Spinal cord (tissue), 10 donors: ENCODE measurements at places on chromosomes 12 and 14. TPM values are rescaled to one million over a fixed set of nuclear protein-coding genes. Genes with fewer than 3 reads are reported as not detected.

KRT77 gene
- total RNA-seq, result 0.06 TPM

DNA sequence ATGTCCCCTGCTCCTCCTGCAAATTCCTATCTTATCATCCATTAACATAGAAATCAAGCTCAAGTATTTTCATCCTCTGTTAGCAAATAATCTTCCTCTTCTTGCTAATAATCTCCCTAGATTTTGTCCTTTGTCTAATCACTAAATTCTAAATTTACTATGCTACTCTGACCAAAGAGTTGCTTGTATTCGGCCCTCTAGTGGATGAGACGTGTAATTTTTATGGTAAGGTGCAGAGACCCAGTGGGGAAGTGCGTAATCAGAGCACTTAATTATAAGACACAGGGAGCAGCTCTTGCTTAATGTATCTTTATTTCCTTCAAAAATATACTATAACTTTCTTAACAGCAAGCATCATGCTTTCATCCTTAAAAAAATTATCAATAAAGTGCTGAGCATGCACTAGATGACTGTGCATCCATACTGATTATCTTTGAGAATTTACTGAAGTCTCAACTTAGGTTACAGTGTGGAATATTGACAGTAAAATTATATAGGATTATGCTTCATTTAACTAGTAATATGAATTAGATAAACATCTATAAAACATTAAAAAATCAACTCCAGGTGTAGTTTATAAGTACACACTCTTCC lies 212.6 kb downstream of the SLC16A7 start:
- peak; percentile 67 for DNase-seq

DNA sequence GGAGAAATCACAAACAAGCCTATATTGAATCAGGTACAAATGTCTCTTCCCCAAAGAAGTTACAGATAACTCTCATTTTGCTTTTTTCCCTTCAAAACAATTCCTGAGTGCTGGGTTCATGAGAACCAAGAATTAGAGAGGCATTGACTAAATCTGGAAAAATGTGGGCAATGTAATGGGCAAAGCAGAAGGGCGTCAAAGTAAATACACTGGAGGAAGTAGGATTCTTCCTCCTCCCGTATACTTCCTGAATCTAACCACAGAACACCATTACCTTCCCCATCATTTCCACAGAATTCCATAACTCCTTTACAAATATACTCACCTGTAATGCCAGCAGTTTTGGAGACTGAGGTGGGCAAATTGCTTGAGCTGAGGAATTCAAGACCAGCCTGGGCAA lies 3.0 kb upstream of the RBMS2 start:
- no peak for DNase-seq

- DNase-seq, result no peak
Observed at GRCh38 chr14:37598747-37599506, 3.5 kb downstream of the TTC6 start.

DNA sequence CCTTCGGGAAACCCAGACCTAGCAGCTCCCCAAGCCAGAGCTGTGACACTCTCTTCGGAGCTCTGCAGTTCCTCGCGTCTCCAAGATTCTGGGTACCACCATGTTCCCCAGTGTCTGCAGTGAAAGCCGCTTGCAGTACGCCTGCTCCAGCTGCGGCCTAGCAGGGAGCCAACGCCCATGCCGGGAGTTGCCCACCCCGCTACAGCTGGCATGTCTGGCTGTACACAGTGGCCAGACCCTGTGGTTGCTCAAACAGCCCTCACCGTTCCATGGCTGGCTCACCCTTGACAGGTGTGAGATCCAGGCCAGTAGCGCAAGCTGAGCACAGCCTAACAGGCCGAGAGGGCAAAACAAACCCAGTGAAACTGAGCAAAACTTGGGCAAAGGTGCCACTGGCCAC lies 503.8 kb upstream of the RPL10L start:
- DNase-seq, result no peak

GRCh38 chr12:946631-947030 lies 2.9 kb downstream of the RAD52 start:
- no peak for DNase-seq

DNA sequence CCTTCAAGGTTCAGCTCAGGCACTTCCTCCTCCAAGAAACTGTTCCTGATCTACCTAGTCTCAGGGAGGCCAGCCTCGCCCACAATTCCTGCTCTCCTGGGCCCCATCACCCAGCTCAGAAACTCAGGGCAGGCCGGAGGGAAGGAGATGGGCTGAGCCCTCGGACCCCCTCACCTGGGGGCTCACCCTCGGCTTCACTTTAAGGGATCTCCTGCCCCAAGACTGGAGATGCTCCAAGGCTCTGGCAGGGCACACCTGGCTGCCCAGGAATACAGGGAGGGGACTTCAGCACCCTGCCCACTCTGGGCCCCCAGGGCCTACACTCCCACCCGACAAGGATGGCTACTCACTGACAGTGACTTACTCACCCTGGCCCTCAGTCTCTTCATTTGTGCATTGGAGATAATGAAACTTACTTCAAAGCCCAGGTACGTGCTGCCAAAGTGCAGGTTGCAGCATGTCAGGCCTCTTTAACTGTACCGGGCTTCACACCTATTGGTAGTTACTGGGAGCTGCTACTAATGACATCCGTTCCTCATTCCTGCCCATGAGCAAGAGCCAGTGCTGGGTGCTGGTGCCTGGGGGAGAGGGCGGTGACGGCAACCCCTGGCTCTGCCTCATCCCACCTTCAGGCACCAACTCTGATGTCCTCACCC lies 21.0 kb upstream of the PPP1R13B start:
- no peak for DNase-seq

- no peak for DNase-seq
Observed at GRCh38 chr14:91173904-91174303, 60.0 kb downstream of the DGLUCY start.

GCN1 gene
- 53.4 TPM for total RNA-seq

DNA sequence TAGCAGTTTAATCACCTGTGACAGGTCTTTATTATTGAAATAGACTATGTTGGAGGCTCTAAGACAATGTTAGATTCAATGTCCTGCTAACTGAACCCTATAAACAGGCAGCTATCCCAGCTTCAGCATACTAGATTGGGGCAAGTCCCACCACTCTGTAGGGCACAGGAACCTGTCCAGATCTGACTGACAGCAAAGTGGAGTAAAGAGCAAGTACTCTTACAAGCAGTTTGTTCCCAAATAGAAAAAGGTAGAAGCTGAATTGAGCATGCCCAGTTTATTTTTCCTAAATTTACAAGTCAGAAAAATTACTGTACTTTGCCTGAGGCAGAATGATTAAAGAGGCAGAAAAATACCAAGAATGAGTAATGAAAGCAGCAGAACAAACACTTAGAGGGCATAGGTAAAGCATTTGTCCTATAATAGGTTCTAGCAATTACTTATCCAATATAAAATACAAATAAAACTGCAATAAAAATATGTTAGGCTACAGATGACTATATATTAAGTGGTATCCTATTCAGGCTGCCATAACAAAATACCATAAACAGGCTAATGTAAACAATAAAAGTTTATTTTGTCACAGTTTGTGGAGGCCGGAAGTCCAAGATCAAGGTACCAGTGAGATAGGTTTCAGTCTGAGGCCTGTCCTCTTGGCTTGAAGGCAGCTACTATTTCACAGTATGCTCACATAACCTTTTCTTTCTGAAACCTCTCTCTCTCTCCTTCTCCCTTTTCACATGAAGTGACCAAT lies 868.2 kb downstream of the C12orf50 start:
- DNase-seq, result no peak

GRCh38 chr12:124194264-124194892 lies 100.5 kb upstream of the RFLNA start:
- peak; percentile 7 for DNase-seq

ADAM20 gene
- 4.0 TPM for total RNA-seq

- DNase-seq, result no peak
Observed at GRCh38 chr14:64844272-64844671, 35.4 kb downstream of the SPTB start.

DNA sequence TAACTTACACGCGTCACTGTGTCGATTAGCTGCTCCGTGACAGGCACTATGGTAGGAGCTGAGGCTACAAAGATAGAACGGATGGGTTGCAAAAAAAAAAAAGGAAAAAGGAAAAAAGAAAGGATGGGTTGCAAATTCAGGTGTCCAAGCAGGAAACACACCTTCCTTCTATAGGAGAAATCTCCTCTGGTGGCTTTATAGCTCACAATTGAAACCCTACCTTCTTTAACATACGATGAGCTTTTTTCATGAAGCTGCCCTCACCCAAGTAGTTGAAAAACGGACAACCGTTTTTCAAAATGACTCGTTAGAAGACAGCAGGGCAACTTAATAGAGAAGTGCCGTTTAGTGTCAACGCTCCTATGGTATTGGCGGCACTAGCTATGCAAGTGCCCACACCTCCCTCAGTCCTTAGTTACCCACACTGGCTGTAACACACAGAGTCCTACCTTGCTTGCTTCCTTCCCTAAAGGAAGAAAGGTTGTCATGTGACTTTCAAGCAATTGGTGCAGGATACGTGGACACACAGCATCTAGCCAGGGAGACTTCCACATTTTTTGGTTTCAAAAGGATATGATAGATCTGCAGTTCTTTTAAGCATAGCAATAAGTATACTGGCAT lies 682 bp upstream of the TRIP11 start:
- peak; percentile 93 for DNase-seq

OAS1 gene
- 14.5 TPM for total RNA-seq

- DNase-seq, result no peak
Observed at GRCh38 chr14:97106609-97107008, 309.4 kb downstream of the VRK1 start.

GRCh38 chr14:102182190-102182589 lies 42.5 kb downstream of the WDR20 start:
- no peak for DNase-seq

CCDC196 gene
- total RNA-seq, result not detected

SERPINA12 gene
- total RNA-seq, result not detected

DNA sequence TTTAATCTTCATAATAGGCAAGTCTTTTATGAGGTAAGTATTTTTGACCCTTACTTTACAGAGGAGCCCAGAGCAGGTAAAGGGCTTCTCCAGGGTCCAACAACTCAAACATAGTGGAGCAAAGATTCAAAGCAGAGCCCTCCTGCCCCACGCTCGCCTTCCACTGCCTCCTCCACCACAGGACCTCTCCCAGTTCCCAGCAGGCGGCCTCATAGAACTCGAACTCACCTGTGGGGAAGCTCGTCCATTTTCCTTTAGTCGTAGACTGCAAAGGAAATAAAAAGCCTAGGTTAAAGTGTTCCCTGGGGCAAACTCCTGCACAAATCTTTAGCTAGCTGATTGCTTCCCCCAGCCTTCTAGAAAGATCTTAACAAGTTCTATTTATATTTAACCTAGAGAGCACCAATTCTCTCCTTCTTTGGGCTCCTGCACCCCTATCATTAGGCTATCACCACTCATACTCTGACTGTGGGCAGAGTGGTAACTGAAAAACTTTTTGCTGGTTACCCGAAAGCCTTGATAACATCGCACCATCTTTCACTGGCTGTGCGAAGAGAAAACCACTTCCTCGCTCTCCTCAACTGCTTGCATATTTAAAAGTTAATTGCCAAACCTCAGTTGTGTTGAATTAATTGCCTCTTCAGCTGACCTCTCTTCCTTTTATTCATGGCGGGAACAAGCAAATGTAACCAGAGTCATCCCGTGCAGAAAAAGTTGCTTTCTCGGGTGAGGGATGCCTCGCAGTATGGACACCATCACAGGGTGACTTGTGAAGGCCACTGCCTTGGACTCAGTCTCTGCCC lies 299.6 kb downstream of the DPF3 start:
- no peak for DNase-seq

DNA sequence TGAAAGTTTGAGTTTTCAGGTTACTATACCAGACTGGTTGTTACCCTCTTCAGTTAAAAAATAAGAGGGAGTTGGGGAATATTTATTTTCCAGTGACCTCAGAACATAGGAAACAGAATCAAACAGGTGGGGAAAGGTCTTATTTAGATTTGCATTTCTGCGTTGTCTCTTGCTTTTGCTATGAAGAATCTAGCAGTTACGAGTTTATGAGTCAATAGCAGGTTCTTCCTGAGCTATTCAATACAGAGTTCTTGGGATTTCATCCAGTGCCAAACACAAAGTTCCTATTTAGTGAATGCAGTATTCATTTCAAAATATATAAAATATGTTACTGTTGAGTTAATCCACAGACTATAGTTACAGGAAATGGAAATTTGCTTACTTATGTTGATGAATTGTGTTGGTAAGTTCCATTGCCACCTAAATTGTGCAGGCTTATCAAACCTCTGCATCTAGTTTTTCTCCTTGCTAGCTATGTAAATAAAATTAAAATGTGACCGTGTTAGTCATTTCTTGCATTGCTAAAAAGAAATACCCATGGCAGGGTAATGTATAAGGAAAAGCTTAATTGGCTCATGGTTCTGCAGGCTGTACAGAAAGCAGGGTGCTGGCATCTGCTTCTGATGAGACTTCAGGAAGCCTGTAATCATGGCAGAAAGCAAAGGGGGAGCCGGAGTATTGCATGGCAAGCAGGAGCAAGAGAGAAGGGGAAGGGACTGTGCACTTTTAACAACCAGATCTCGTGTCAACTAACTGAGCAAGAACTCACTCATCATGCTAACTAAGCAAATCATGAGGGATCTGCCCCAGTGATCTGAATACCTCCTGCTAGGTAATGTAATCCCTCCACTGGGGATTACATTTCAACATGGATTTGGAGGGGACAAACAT lies 110.2 kb downstream of the KTN1 start:
- no peak for DNase-seq

GRCh38 chr12:75613981-75614380 lies 102.6 kb upstream of the KRR1 start:
- DNase-seq, result no peak

- no peak for DNase-seq
Observed at GRCh38 chr12:108425238-108425795, 86.2 kb upstream of the CMKLR1 start.

KRT6C gene
- total RNA-seq, result not detected

CISTR gene
- 0.79 TPM for total RNA-seq

- DNase-seq, result no peak
Observed at GRCh38 chr14:99802301-99803105, 9.3 kb downstream of the EML1 start.

GALNT16 gene
- 9.5 TPM for total RNA-seq

DNA sequence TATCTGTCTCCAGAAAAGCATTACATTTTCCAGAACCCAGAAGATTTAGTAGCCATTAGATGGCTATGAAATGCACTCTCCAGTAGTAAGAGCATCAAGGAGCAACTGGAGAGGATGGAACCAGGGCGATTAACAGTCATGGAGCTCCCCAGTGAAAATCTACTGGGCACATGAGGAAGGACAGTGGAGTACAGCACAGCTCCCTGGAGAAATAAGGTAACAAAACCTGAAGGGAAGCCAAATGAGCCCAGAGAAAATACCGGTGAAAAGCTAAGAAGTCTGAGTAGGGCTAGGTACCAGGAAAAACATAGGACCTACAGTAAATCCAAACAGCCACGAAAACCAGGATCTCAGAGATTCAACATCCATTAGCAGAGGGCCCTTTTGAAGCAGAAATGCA lies 21.6 kb downstream of the SOX5 start:
- DNase-seq, result no peak

DNA sequence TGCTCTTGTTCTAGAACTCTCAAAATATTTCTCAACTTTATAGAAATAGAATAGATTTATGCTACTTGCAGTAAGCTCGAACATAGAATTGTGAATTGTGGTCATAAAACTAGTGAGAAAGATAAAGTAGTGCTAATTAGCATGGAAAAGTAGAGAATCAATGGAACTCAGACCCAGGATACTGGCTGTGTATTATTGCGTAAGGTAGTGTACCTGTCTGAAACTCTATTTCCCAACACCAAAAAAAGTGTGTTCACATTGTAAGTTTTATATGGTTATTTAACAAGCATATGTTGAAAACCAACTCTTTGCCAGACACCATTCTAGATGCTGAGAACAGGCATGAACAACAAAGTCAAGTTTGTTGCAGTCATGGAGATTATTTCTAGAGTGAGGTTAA lies 720.5 kb upstream of the ATXN7L3B start:
- DNase-seq, result no peak

- DNase-seq, result no peak
Observed at GRCh38 chr12:26088998-26089397, 35.8 kb downstream of the BHLHE41 start.

PLEKHH1 gene
- 20.7 TPM for total RNA-seq
